Right atrium auricular region (tissue), 2 donors: ENCODE measurements at places on chromosomes 5 and 9. TPM values are rescaled to one million over a fixed set of nuclear protein-coding genes. Genes with fewer than 3 reads are reported as not detected.
A peak's percentile ranks its signal among the peaks of the same experiment; 100 is the strongest.

- DNase-seq, result no peak
- H3K4me1 ChIP-seq, result no peaks in the 10 kb centered on the region
- H3K27me3 ChIP-seq, result peaks cover 10% of the 10 kb centered on the region
- H3K27ac ChIP-seq, result no peak overlapping the region
- peaks cover 22% of the 10 kb centered on the region for H3K36me3 ChIP-seq
- H3K4me3 ChIP-seq, result no peak overlapping the region
Observed at GRCh38 chr5:318931-319601, 2.4 kb upstream of the AHRR start.

DNA sequence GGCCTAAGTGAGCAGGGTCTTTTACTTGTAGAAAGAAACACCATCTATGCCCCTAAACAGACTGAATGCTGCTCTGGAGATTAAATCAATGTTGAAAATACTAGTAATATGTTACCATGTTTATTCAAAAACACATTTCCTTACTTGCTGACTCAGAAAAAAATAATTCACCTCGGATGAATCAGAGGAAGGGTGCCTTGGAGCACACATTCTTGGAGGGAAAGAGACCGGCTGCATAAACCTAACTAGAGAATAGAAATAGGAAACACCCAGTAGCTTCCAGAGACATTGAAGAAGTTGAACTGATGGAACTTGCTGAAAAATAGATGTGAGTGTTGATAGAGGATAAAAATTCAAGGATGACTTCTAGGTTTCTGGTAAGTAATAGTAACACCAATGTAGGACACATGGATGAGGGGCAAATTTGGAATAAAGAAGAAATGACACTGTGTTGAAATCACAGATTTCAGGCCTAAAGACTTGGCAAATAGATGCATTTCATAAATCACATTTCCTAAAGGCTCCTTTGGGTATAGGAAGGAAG is 76.9 kb upstream of the MINAR2 start:
- H3K4me3 ChIP-seq, result no peak overlapping the region
- H3K4me1 ChIP-seq, result no peaks in the 10 kb centered on the region
- DNase-seq, result no peak
- no peak overlapping the region for H3K27ac ChIP-seq

Gene FCN2
- not detected for total RNA-seq

Gene SLC6A19
- not detected for total RNA-seq

- DNase-seq, result no peak
- no peak overlapping the region for H3K4me3 ChIP-seq
- H3K27me3 ChIP-seq, result no peaks in the 10 kb centered on the region
- peaks cover 78% of the 10 kb centered on the region for H3K36me3 ChIP-seq
- no peak overlapping the region for H3K27ac ChIP-seq
Observed at GRCh38 chr5:150119421-150120061, 33.2 kb upstream of the CSF1R start.

Gene DOCK8
- total RNA-seq, result 5.2 TPM

DNA sequence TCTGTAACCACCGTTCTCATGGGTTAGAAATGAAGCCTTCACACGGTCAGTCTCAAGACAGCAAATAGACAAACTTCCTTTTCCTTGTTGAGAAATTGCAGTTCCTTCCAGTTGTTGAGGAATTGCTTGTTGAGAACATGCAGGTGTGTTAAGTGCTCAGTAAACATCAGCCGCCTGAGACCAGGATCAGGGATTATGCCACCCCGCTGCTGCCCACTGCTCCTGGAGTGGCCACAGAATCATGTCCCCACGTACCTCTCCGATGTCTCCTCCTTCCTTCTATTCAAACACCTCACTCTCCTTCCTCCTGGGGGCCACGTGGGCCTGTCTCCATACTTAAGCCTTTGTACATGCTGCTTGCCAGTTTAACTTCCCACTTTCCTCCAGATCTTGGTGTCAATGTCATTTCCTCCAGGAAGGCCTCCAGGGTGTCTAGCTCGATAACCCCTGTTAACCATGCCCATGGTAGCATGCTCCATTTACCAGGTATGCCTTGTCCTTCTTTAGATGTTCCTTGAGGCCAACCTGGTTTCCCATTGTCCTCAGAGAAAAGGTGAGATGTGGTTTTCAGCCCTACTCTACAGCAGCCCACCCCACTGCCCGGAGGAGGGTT is 33.8 kb upstream of the RPL26L1 start:
- peaks cover 19% of the 10 kb centered on the region for H3K36me3 ChIP-seq
- H3K27ac ChIP-seq, result no peak overlapping the region
- DNase-seq, result no peak
- H3K27me3 ChIP-seq, result no peaks in the 10 kb centered on the region
- no peak overlapping the region for H3K4me3 ChIP-seq

GRCh38 chr5:93034621-93035590 is 546.1 kb downstream of the NR2F1-AS1 start:
- H3K4me1 ChIP-seq, result no peaks in the 10 kb centered on the region
- no peaks in the 10 kb centered on the region for H3K36me3 ChIP-seq
- no peak overlapping the region for H3K4me3 ChIP-seq
- H3K27me3 ChIP-seq, result no peaks in the 10 kb centered on the region

- H3K4me1 ChIP-seq, result peaks cover 96% of the 10 kb centered on the region
- H3K4me3 ChIP-seq, result no peak overlapping the region
- H3K27ac ChIP-seq, result peak overlapping the region; percentile 90
- H3K27me3 ChIP-seq, result no peaks in the 10 kb centered on the region
- DNase-seq, result peak; percentile 72
Observed at GRCh38 chr9:70478963-70479641, 64.6 kb upstream of the KLF9 start.

- peak; percentile 90 for DNase-seq
- no peaks in the 10 kb centered on the region for H3K27me3 ChIP-seq
- no peaks in the 10 kb centered on the region for H3K36me3 ChIP-seq
- no peak overlapping the region for H3K4me3 ChIP-seq
Observed at GRCh38 chr5:149153751-149154610, 12.7 kb downstream of the ABLIM3 start.

- DNase-seq, result peak; percentile 2
- no peaks in the 10 kb centered on the region for H3K4me1 ChIP-seq
- H3K27ac ChIP-seq, result no peak overlapping the region
- no peaks in the 10 kb centered on the region for H3K27me3 ChIP-seq
Observed at GRCh38 chr5:171589461-171589860, 170.0 kb downstream of the FGF18 start.

DNA sequence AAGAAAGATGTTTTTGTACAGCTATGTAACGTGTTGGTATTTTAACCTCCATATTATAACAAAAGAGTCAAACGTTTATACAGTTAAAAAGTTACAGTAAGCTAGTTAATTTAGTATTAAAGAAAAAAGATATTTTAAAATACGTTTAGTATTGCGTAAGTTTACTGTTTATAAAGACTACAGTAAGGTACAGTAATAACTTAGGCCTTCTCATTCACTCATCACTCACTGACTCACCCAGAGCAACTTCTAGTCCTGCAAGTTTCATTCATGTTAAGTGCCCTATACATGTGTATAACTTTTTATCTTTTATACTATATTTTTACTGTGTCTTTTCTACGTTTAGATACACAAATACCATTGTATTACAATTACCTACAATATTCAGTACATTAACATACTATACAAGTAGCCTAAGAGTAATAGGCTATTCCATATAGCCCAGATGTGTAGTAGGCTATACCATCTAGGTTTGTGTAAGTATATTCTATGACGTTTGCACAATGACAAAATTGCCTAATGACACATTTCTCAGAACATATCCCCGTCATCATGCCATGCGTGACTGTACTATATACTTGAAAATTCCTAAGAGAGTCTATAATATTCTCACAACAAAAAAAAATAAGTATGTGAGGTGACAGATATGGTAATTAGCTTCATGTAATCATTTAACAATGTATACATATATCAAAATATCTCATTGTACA is 33.8 kb downstream of the ERP44 start:
- peaks cover 25% of the 10 kb centered on the region for H3K4me1 ChIP-seq
- H3K36me3 ChIP-seq, result no peaks in the 10 kb centered on the region
- no peaks in the 10 kb centered on the region for H3K27me3 ChIP-seq
- H3K4me3 ChIP-seq, result no peak overlapping the region
- DNase-seq, result no peak
- no peak overlapping the region for H3K27ac ChIP-seq

DNA sequence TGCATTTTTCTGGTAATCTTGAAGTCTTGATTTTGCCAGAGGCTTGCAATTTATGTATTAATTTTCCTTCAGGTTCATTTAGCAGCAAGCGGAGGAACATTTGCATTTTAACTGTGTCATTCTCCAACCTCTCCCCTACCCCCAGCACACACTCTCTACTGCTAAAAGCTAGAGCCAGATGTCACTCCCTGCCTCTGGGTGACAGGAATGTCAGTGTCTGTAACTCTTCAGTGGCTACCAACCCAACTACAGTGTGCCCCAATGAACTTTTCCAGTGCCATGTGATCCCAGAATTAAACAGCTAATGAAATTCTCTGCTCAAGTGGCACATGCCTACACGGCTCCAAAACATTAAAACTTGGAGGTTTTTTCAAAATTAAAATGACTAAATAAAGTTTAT is 260.3 kb downstream of the GOLPH3 start:
- no peaks in the 10 kb centered on the region for H3K4me1 ChIP-seq
- no peak for DNase-seq
- no peak overlapping the region for H3K27ac ChIP-seq
- no peaks in the 10 kb centered on the region for H3K27me3 ChIP-seq

Gene FAM81B
- total RNA-seq, result 3.5 TPM

DNA sequence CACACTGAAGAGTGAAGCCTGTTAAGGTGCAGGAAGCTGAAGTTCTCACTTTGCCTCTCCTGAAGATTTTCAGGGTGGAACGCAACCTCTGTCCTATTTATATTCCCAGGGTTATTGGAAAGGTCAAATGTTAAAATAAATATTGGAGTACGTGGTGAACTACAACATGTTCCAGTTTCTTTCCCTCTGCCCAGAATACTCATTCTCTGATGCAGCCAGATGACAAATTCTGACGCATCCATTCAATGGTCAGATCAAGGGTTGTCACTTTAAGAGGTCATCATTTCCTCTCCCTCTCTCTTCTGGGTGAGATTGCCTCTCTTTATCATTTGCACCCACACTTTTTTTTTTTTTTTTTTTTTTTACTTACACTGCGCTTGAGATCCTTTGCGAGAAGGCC is 277.1 kb downstream of the BRINP1 start:
- H3K36me3 ChIP-seq, result no peaks in the 10 kb centered on the region
- no peaks in the 10 kb centered on the region for H3K4me1 ChIP-seq
- H3K27ac ChIP-seq, result no peak overlapping the region
- no peak for DNase-seq
- no peak overlapping the region for H3K4me3 ChIP-seq
- no peaks in the 10 kb centered on the region for H3K27me3 ChIP-seq

DNA sequence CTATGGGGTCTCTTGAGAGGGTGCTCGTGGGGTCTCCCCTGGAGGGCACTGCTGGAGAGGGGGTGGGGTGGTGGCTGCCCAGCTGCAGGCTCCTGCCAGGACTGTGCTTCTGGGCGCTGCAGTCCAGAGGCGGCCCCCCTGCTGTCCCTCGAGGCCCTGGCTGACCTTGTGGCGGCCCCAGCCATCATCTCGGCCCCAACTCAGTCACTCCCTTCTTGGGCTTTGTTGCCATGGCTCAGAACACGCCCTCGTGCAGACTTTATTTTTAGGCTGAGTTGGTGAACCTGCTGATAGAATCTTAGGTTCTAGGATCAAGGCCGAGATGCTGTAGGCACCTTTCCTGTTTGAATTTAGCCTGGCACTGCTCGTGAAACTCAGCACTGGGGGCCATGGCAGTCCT is 22.8 kb downstream of the FBXW5 start:
- peaks cover 33% of the 10 kb centered on the region for H3K36me3 ChIP-seq
- no peak for DNase-seq
- H3K27ac ChIP-seq, result peak overlapping the region; percentile 72
- H3K27me3 ChIP-seq, result no peaks in the 10 kb centered on the region
- peaks cover 38% of the 10 kb centered on the region for H3K4me1 ChIP-seq
- no peak overlapping the region for H3K4me3 ChIP-seq

Gene JAK2
- total RNA-seq, result 21.6 TPM

Gene GLIPR2
- total RNA-seq, result 11.6 TPM

DNA sequence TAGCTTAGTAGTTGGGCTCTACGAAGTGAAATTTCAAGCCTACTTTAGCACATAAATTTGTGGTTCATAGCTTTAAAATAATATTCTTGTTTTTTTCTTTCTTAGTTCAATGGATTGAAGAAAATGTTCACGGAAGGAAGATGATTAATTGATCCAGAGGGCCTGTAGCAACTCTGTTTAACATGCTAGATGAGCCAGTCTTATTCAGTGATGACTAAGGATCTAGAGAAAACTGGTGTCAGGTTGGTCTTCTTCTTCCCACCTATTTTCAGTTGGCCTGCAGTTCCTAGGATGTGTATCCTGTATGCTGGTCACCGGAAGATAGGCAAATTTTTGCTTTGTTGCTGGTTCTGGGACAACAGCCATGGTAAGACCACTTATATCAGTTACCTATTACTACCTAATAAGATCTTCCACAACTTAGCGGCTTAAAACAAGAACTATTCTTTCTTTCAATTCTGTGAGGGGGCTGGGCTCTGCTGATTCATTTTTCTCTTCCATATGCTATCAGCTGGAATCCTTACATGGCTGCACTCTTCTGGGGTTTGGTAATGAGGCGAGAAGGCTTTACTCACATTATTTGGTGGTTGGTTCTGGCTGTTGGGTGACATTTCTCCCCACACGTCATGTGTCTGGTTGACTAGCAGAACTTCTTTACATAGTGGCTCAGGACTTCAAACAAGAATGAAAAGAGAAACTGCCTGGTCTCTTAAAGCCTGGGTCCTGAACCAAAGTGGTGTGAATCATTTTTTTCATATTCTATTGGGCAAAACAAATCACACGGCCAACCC is 182.7 kb upstream of the ACTBL2 start:
- H3K4me1 ChIP-seq, result peaks cover 5% of the 10 kb centered on the region
- H3K27me3 ChIP-seq, result no peaks in the 10 kb centered on the region
- H3K27ac ChIP-seq, result peak overlapping the region; percentile 75
- no peaks in the 10 kb centered on the region for H3K36me3 ChIP-seq
- DNase-seq, result no peak
- H3K4me3 ChIP-seq, result no peak overlapping the region

GRCh38 chr9:131762356-131762932 is 22.6 kb upstream of the RAPGEF1 start:
- no peak overlapping the region for H3K27ac ChIP-seq
- H3K36me3 ChIP-seq, result no peaks in the 10 kb centered on the region
- H3K4me1 ChIP-seq, result no peaks in the 10 kb centered on the region
- DNase-seq, result peak; percentile 66
- H3K27me3 ChIP-seq, result no peaks in the 10 kb centered on the region

DNA sequence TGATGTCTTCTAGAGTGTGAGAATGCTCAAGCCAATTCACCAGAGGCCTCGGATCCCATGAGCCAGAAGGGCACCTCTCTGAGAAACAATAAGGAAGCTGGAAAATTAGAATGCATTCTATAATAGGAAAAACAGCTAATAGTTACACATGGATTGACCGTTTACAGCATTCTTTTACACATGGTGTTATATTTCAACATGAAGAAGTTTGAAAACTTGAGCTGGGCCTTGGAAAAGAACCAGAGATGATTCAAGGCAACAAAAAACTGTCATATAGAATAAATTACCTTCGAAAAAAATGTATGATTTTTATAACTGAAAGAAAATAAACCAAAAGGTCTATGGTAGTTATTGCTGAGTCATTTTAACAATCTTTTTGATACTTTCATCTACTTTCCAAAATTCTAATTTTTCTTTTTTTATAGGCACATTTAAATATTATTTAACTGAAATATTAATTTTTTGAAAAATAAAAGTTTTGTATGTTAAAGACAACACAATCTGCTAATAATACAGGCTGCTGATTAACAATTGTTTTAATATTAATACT is 6.2 kb downstream of the SH3TC2 start:
- no peak overlapping the region for H3K4me3 ChIP-seq
- no peaks in the 10 kb centered on the region for H3K27me3 ChIP-seq
- no peaks in the 10 kb centered on the region for H3K4me1 ChIP-seq
- H3K36me3 ChIP-seq, result no peaks in the 10 kb centered on the region

GRCh38 chr9:126609711-126610388 is 3.9 kb upstream of the LMX1B start:
- no peak for DNase-seq
- no peak overlapping the region for H3K27ac ChIP-seq
- H3K27me3 ChIP-seq, result peaks cover 28% of the 10 kb centered on the region
- H3K4me1 ChIP-seq, result no peaks in the 10 kb centered on the region

Gene TAF11L14
- total RNA-seq, result not detected
